Stimulated activated naive CD4-positive, alpha-beta T cell (primary cell): ENCODE measurements at places on chromosomes 5 and 9.

- no peak for DNase-seq
Observed at GRCh38 chr5:166320920-166321480, 1970.4 kb upstream of the WWC1 start.

GRCh38 chr5:176596689-176597416 is 13.1 kb downstream of the GPRIN1 start:
- peak; percentile 80 for DNase-seq

- DNase-seq = no peak
Observed at GRCh38 chr9:92501671-92502393, 19.5 kb upstream of the ASPN start.

GRCh38 chr9:69582018-69582417 is 90.2 kb downstream of the APBA1 start:
- no peak for DNase-seq

DNA sequence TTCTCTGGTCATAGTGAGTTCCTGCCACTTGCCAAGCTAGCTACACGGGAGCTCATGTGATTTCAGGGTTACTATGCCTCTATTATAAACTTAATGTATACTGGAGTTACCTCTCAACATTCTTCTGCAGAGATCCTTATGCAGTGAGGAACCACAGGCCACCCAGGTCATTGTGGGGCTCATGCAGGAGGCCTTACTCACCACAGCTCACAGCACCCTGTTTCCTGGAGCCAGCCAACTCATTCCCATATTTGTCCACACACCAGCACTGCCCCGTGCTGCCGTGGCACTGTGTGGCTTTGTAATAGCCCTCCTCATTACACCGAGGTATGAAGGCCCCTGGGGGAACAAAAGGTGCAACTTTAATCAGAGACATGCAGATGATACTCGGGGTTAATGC is 520.0 kb downstream of the SPOCK1 start:
- no peak for DNase-seq

- no peak for DNase-seq
Observed at GRCh38 chr5:34918025-34918424, 2.5 kb downstream of the BRIX1 start.

DNA sequence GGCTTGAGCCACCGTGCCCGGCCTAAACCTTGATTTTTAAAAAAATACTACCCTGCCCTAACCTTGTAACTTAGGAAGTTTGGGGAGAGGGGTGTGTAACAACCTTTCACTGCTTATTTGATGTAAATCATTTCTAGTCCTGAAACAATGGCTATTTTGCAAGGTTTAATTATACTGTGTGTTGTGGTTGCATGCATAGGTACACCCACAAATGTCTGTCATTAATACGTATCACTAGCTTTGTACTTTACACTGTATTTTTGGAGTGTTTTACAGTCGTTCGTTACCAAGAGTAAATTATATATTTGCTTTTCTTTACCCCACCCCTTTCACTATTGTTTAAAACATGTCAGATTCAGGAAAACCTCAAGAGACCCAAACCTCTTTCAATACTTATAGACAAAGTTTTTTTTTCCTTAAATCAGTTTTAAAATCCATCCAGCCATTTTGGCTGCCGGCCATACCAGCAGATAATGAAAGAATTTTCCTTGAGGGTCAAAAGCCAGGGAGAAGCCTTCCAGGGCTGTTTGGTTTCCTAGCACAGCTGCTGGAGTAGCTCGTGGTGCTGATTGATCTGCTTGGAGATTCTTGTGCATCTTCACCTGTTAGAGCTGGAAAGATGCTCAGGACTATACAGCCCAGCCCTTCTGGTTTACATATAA is 50.7 kb downstream of the DOCK8 start:
- no peak for DNase-seq

GRCh38 chr9:12719431-12719830 is 26.2 kb downstream of the TYRP1 start:
- no peak for DNase-seq

- no peak for DNase-seq
Observed at GRCh38 chr5:979100-979817, 29.3 kb upstream of the NKD2 start.

- no peak for DNase-seq
Observed at GRCh38 chr5:82100303-82101077, 128.7 kb downstream of the ATG10 start.

DNA sequence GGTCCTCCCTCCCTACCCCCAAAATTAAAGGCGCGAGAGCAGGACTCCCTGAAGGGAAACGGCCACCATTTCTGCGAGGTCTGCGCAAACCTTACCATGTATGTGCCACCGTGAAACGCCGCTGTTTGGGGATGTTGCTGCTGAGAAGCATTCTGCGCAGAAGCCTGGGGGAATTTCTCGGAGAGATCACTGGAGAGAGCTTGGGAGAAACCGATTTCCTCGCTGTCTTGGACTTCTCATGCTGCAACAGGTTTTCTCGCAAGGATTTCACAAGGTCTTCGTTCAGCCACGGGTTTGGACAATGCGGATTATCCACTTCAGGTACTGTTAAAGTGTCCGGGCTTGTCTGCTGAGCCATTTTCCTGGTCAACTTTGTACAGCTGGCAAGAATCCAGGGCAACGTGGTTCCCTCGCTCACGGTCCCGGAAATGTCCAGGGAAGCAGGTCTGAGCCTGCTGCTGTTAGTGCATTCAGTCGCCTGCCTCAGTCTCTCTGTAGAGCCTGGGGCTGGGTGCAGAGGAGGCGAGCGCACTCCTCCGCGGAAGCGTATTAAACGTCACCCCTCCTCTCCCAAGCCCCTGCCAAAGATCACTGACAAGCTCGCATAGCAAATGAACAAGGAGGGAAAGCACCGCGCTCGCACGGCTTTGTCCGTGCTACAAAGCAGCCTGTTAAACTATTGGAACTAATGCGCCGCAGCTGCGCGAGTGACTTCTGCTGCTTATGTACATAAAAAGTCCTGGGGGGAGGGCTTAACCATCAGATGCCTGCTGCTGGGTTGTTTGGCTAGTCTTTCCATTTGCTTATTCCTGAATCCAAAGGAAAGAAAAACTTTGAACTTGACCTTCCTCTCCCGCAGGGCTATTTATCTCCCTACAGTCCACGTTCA is 125.1 kb downstream of the PDE4D start:
- DNase-seq = no peak

DNA sequence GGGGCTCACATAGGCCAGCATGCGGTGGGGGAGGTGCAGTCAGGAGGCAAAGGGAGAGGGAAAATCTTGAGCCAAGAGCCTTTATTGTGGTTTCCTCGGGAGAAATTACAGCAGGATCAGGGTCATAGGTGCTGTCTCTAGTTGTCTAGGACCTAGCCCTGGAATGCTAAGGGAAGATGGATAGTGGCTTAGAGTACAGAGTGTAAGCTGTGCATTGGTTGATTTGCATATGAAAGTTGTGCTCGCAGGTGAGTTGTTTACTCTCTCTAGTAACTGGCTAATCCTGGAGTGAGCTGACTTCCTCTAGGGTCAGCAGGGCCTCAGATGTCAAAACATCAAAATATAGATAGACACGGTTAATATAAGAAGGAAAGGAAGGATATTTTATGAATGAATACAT is 877.7 kb downstream of the TLE4 start:
- no peak for DNase-seq

GRCh38 chr9:89008744-89009545 is 17.7 kb downstream of the S1PR3 start:
- no peak for DNase-seq

- no peak for DNase-seq
Observed at GRCh38 chr5:127305493-127305892, 14.9 kb downstream of the MEGF10 start.

DNA sequence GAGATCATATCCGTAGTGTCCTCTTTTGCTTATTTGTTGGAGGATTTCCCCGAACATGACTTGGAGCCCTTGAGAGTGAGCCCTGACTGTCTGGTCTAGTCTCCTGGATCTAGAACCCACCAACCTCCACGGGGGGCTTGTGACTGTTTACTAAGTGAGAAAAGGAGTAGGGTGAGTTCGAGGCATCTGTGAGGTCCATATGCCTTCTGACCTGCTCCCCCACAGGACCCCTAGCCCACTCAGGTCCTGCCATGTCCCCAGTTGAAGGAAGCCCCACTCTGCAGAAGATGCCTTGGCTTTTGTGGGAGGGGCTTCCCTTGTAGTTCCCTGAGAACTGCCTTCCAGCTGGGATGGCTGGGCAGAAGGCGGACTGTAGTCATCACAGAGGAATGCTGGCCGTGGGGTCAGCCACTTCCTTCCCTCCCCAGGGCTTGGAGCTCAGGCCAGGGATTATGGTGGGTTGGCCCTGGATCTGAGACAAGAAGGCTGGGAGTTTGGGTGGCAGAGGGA is 7.0 kb upstream of the IRF1 start:
- no peak for DNase-seq

GRCh38 chr5:61313960-61314681 is 17.9 kb upstream of the ZSWIM6 start:
- DNase-seq = no peak

GRCh38 chr5:16536246-16536645 is 70.6 kb upstream of the ZNF622 start:
- no peak for DNase-seq

DNA sequence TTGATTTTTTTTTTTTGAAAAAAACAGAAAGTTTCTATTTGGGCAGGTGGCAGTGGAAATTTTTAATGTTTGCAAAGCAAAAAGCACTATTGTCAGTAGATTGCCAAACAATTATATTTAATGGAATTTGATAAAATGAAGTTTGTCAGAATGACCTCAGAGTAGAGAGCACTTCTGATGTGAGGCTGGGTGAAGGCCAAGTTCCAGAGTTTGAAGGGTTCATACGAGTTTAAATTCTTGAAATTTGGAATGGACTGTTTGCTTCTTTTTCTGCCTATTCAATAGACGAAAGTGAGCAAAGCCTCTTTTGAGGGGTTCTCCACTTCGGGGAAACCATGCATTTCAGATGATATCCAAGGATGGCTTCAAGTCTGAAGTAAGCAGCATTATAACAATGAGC is 7.4 kb downstream of the SHC3 start:
- DNase-seq = no peak

- no peak for DNase-seq
Observed at GRCh38 chr5:108421713-108422112, 39.8 kb upstream of the FBXL17 start.

DNA sequence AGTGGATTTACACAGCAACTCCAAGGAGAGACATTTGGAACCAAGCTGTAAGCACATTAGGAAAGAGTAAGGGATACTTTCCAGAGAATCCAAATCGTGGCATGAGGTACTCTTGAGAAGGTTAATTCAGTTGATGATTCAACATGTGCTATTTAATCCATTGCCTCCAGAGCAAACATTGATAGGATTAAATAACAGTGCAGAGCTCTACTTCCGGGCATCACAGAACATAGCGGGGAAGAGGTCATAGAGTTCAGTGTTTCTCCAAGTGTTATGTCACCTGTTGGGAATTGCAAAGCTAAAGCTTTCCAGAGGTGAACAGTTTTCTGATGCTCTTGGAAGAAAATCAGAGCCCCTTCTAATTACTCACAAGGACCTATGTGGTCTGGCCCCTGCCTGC is 127.5 kb downstream of the PPP2R2B start:
- DNase-seq = no peak

- DNase-seq = no peak
Observed at GRCh38 chr9:117029341-117029740, 342.2 kb downstream of the TRIM32 start.

DNA sequence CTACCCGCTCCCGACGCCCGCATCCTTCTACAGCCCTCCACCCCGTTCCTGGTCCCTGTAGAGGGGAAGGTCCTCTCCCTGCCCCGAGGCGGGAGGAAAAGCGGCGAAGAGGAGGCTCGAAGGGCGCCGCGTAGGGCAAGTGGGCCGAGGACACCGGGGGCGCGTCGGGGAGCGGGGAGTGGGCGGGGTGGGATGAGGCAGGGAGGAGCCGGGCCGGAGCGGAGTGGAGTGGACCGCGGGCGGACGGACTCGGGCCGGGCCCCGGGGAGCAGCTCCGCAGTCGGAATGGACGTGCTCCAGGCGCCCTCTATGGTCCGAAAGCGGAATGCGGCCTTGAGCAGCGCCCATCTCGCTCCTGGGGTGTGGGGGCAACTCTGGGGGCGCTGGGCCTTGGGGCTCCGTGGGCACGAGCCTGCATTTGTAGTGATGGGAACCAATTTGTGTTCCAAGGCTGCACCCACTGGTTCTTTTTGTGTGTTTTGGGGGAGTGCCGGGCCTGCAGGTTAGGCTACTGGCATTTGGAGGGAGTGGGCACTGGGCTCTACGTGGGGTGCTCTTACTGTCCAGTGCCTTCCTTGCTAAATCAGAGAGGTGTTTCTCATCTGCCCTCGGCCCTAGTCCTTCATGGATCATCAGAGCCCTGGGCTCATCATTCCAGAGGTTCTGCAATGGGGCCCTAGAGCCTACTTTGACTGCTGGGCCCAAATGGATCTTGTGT is 7.3 kb downstream of the IRX1 start:
- no peak for DNase-seq

- DNase-seq = no peak
Observed at GRCh38 chr9:23577611-23578010, 248.4 kb downstream of the ELAVL2 start.

- DNase-seq = no peak
Observed at GRCh38 chr5:121693864-121694263, 157.8 kb upstream of the FTMT start.
